ENCODE measurements at places on chromosomes 2 and 18.

GRCh38 chr2:6885968-6886367, 8.4 kb downstream of the RSAD2 start:
- no peak for DNase-seq

DNA sequence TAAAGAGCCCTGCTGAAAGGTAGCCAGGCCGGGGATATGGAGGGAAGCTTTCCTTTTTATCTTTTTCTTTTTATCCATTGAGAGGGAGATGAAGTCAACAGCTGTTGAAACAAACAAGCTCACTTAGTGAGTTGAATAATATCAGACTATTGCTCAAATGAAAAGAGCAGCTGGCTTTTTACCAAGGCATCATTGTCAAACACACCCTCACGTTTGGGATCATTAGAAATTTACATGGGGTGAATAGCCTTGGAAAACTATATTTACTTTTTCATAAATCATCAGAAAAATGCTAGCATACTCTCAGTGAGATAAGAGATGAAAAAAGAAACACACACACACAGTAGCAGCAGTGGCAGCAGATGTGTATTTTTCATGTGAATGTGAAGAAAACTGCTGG, 71.5 kb upstream of the HNMT start:
- no peak for DNase-seq

DNA sequence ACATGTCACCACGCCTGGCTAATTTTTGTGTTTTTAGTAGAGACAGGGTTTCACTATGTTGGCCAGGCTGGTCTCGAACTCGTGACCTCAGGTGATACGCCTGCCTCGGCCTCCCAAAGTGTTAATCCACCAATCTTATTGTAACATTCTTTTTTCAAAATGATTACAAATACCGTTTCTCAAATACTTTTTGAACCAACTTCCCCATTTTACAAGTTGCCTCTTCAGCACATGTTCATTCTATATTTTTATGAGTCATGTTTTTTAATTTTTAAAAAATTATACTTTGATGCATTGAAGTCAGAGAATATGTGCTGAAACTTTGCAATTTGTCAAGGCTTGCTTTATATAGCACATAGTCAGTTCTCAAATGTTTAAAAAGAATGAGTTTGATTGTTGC, 58.2 kb downstream of the QPCT start:
- no peak for DNase-seq

- DNase-seq = no peak
Measured at GRCh38 chr2:33929467-33929866, 330.4 kb upstream of the FAM98A start.

DNA sequence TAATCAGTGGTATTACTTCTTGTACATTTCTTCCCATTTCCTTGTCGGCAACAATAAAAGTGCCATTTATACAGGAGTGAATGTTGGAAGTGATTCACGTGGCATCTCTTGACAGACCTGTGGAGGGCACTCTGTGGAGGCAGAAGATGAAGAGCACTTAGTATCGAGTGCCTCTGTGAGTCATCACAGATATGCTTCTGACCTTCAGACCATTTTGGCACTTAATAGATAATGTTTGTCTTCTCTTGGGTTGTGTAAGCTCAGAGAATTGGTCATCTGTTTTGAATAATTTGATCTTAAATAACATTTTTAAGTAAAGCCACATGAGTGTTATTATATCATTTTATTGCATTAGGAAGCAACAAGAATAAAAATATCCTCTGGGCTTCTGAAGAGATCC, 305.5 kb downstream of the PTPRM start:
- DNase-seq = no peak

GRCh38 chr2:145411493-145411892, 891.6 kb upstream of the ZEB2 start:
- DNase-seq = no peak

GRCh38 chr18:8786483-8787370, 81.4 kb downstream of the MTCL1 start:
- no peak for DNase-seq

- DNase-seq = no peak
Measured at GRCh38 chr18:49756135-49756534, 57.2 kb downstream of the ACAA2 start.

DNA sequence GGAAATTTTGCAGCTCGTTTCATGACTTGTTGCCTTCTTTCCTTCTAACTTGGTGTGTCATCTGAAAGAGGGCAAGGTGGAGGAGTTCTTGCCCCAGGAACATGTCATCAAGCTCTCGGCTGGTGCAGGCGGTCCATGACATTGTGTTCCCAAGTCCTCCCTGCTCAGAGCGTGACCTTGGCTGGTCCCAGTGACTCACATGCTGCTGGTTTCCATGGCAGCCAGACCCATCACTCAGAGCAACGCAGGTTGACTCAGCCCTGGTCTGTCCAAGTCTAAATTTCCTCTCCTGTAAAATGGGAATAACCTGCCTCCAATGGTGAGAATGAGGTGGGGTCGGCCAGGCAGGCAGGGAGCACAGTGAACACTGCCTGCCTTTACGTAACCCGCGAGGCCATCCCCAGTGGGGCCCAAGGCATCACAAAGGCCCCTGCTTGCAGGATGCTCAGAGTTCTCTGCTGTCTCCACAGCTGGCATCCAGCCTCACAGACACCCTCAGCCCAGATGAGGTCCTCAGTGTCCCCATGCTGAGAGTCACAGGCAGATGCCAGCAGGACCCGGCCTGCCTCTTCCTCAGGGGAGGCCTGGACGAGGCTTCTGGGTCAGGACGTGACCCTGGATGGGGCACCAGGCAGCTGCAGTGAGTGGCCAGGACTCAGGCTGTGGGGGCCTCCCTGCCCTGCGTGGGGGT, 143.7 kb downstream of the TPO start:
- DNase-seq = peak; percentile 86

- DNase-seq = peak; percentile 58
Measured at GRCh38 chr18:74604774-74605173, 7.1 kb downstream of the ZNF407 start.

DNA sequence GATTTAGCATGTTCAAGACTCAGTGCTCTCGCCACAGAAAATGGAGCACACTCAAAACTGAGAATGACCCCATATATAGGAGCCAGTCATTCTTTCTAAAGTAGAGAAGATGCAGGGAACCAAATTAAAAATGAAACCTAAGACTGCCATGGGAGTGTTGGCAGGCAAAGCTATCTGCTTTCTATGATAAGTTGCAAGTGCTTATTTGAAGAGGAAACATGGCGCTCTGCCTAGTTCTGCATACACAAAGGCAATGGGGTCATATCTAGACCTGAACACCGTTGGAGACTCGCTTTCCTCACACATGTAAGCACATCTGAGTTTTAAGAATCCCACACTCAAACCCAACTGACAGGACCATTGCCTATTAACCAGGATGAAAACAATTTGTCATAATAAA, 292.5 kb downstream of the ALK start:
- no peak for DNase-seq

- peak; percentile 92 for DNase-seq
Measured at GRCh38 chr2:241877989-241878970, 8.8 kb downstream of the RTP5 start.

DNA sequence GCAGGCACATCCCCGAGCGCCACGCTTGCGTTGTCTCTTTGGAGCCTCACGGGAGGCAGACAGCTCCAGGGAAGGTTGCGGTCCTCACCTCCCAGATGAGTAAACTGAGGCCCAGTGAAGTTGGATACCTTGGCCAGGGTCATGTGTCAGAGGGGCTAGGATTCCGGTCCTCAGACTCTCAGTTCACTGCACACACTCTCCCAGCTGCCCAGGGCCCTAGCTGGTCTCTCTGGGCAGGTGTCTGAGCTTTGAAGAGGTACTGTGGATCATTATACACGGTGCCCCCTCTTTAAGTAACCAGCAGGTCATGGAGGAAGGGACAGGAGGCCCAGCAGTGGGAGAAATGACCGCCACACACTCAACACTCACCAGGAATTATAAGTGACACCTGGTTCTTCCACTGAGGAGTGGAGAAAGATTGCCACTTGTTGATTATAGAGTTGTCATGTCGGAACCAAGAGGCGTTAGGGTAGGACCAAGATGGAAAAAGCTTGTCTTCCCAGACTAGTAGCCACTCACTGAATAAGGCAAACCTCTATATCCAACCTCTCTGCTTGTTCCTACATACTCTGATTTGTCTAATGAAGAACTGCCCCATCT, 588 bp downstream of the TMEM214 start:
- no peak for DNase-seq

DNA sequence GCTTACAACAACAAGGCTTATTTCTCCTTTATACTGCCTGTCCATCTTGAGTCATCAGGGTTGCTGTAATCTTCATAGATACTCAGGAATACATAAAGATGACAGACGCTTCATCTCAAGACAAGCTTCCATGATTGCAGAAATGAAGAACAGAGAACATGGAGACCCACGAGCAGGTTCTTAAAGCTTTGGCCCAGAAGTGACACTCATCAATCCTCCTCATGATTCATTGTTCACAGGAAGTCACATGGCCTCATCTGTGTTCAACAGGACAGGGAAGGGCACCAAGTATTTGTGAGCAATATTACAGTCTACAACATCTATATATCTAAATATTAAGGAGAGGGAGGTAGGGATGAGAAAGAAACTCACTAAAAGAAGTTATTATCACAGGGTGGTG, 36.5 kb upstream of the PGAP1 start:
- DNase-seq = no peak

DNA sequence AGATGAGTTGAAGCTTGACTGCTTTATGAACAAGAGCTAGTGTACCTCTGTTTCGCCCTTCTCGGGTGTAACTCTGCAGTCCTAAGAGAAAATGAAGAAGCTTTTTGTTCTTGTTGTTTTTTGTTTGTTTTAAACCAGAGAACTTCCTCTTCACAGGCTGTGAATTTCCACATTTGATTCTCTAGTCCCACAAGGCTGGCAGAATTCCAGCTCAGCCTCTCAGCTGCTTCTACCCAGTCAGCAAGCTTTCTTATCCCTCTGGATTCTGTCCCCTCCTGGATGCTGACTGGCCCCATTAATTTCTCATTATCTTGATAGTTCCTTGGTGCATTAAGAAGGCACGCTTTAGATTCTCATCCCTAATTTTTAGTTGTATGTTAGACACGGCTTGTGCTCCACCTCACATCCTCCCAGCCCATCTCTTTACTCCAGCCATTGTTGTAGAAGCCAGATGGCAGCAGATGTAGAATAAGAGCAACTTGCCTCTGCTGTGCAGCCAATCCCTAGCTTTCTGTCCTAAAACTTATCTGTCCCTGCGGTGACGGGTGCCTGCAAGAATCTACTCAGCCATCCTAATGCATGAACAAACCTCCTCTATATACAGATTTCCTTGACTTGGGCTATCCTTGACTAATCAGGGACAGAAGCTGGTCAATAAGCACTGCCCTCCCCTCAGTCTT, 12.3 kb upstream of the RESP18 start:
- no peak for DNase-seq

- DNase-seq = no peak
Measured at GRCh38 chr18:76232779-76233178, 262.3 kb downstream of the ZNF516 start.

DNA sequence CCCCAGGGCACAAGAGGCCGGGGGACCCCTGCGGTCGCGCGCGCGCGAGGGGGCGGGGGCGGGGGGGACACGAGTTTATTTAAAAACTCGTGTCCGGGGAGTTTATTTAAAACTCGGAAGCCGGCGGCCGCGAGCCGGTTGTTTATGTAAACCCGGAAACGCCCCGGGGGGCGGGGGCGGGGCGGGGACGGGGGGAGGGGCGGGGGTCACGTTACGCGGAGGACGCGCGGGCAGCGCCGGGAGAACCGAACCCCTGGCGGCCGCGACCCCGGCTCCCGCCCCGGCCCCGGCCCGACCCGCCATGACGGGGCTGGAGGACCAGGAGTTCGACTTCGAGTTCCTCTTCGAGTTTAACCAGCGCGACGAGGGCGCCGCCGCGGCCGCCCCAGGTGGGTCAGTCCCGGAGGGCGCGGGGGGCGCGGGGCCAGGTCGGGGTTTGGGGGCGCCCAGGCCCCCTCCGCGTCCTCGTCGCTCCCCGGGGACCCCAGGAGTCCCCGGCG, 4.4 kb downstream of the NFATC1 start:
- peak; percentile 81 for DNase-seq

- DNase-seq = peak; percentile 61
Measured at GRCh38 chr2:210553373-210553772, 3.0 kb upstream of the CPS1 start.

DNA sequence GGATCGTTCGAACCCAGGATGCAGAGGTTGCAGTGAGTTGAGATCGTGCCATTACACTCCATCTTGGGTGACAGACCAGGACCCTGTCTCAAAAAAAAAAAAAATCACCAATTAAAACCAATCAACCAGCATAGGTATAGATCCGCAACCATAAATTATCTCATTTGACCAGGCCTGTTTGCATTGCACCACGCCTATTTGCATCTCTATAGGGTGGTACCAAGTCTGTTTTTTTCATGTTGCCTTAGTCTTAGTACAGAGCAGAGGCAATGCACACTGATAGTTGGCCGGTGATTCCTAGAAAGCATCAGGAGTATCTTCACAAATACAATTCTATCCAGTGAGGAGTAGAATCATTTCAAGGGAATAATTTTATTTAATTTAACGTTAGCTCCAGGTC, 9.3 kb upstream of the NPC1 start:
- DNase-seq = no peak
